ENCODE measurements at places on chromosomes 2 and 18.

DNA sequence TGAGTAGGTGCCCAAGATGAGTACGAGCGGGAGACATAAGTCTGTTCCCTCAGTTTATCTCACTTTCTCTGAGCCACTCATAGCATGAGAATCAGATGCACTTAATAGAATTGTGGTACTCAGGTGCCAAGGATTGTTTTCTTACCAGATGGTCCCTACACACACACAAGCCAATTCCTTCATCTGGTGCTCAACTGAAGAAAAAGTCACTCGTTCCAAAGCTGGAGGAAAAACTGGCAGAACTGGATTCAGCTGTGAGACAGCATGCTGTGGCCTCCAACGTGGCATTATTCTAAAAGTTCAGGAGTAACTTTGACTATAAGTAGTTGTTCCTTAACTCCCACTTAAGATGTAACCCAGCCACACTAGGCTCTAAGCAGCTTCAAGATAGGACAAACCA is 33.4 kb upstream of the ABCA12 start:
- DNase-seq, result no peak

GRCh38 chr2:39665811-39666490 is at the start of gene TMEM178A:
Gene TMEM178A, plus strand, starts transcription at chr2:39665917. Its CDS starts 58 bp downstream, at chr2:39665975.
- DNase-seq, result no peak

GRCh38 chr2:55954306-55955035 is 30.9 kb upstream of the EFEMP1 start:
- DNase-seq, result no peak

DNA sequence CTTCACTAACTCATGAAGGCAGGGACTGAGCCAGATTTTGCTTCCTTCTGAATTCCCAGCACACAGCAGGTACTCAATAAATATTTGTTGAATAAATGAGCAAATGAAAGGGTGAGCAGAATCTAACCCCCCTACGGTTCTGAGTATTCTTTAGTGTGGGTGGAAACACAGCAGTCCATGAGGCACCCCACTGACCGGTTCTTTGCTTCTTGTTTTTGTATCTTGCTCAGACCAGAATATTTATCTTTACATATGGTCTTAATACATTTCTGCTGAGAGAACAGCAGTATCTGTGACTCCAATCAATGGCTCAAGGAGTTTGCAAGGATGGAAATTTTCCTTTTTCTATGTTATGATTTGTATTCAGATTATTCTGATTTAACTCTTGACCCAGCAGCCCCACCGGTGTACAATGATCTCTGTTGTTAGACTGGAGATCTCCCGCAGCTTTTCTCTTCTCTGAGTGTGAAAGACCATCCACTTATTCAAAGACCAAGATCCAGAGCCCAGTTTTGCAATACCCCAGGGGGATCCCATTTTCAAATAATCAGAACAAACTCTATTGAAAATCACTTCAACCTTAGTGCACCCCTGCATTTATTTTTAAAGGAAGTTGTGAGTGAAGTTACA is 506.5 kb upstream of the TNP1 start:
- no peak for DNase-seq

DNA sequence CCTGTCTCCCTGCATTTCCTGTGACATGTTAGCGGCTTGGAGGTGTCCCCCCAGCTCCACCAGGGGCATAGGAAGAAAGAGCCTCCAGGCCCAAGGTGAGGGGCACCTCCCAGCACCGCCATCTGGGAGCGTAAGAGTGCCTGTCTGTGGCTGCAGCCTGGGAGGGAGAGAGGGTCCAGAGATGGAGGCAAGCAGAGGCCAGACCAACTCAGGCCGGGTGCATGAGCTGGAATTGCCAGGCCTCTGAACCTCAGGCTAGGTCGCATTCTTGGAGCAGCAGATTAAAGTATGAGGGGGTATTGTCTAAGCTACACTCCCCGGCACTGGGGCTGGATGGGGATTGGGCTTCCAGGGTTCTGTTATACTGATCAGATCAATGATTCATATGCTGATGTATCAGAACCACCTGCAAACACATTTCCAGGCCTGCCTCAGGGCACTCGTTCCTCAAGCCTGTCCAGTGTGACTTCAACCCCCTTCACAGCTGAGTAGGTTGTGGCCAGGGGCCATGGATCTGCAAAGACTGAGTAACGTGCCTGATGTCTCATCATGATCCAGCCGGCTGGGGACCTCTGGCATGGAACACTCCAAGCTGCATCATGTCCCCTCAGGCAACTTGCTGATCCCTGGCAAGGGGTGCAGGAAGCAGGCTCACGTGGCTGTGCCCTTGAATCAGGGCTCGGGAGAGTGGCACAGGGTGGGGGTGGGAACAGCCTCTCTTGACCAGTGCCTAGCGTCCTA is 73.2 kb downstream of the HS1BP3 start:
- DNase-seq, result no peak

DNA sequence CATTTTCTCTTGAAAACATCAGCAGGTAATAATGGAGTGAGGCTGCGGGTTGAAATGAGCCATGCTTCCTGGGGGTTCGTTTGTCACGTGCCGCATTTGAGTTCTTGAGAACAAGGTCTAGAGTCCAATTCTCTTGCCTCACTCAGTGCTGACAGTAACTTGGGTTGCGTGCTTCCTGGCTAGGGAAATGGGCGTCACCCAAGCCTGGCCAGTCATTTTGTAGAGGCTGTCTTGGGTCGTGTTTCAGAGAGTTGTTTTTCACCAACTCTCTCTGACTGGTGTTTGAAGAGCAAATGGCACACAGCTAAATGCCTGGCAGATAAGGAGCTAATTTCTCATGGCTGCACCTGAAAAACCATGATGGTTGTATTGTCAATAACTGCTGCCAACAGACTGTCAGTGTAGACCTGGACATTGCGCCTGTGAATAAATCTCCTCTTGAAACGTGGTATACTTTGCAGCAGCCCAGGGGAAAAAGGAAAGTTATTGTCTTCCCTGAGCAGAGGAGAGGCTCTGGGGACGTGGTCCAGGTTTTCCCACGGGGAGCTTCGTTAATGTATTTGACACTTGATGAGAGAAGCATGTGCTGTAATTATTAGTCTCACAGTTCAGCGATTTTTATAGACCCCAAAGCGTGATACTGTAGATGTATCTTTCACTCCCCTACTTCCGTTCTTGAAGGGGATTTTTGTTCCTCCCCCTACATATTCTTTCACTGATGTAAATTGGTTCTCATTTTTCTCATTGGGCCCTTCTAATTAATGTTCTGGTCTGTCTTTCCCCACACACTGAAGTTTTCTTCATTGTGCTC is 196.0 kb downstream of the FHOD3 start:
- no peak for DNase-seq

DNA sequence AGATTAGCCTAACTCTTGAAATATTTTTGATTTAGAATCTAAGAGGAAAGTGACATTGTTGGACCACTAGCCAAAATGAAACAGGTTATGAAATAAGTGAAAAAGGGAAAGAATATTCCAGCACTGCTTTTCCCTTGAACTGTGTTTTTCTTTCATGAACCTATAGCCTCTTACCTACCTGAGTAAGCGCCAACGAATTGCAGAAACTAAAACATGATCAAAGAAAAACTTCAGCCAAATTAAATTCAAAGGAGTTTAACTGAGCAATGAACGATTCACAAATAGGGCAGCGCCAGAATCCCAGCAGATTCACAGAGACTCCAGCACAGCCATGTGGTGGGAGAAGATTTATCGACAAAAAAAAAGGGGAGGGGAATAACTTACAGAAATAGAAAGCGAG is 518.6 kb downstream of the PIK3C3 start:
- DNase-seq, result no peak

DNA sequence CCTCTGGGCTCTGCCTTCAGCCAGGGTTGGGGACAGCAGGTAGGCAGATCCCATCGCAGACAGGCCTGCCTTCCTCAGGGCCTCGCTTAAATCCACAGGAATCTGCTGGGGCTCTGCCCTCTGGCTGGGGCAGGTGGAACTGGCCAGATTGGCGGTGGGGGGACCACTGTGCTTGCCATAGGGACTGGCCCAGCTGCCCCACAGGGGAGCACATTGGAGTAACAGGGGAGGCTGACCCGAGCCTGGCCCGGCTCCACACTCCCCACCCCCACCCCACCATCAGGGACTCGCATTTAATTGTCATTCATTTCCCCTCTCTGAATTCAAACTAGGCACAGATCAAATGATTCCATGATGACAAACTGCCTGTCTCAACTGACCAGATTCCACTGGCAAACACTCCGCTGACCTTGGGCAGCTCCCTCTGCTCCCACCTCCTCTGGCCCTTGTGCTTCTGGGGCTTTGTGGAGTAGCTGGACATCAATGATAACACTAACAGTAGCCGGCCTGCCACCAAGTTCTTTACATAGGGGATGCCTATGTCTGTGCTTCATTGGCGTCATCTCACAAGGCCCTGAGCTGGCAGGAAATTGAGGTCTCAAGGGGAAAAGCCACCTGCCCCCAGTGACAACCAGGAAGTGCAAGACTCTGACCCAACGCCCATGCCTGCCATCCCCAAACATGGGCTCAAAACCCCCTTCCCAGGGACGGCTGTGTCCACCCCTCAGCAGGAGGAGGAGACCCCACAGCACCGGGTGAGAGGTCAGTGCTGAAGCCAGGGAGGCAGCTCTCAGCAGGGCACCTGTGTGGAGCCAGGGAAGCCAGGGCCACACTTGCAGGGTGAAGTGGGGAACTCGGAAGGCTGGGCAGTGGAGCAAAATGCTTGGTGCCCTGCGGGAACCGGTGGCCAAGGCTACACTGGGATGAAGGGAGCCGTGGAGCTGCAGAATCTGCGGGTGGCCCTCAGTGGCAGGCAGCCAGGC is 2.1 kb upstream of the B3GNT7 start:
- DNase-seq, result no peak

GRCh38 chr2:181859123-181859522 is 32.4 kb upstream of the ITPRID2 start:
- DNase-seq, result no peak
